Activated CD8-positive, alpha-beta T cell treated with anti-CD3 and anti-CD28 coated beads for 36 hours (primary cell): ENCODE measurements at places on chromosomes 7 and 10.
A peak's percentile ranks its signal among the peaks of the same experiment; 100 is the strongest.

DNA sequence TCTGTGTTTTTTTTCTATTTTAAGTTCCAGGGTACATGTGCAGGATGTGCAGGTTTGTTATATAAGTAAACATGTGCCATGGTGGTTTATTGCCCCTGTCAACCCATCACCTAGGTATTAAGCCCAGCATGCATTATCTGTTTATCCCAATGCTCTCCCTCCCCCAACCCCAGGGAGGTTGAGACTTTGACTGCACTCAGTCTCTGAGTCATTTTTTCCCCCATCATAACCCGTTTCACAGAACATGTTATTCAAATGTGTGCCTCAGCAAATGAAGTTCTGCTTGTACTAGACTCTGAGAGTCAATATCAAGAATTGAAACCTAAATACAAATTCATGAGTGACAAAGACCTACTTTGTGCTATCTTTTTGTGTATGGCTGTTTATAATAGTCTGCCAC is 70.0 kb upstream of the CYP26C1 start:
- DNase-seq = peak; percentile 57

- DNase-seq = no peak
Observed at GRCh38 chr10:63430091-63430998, 35.4 kb downstream of the JMJD1C start.

DNA sequence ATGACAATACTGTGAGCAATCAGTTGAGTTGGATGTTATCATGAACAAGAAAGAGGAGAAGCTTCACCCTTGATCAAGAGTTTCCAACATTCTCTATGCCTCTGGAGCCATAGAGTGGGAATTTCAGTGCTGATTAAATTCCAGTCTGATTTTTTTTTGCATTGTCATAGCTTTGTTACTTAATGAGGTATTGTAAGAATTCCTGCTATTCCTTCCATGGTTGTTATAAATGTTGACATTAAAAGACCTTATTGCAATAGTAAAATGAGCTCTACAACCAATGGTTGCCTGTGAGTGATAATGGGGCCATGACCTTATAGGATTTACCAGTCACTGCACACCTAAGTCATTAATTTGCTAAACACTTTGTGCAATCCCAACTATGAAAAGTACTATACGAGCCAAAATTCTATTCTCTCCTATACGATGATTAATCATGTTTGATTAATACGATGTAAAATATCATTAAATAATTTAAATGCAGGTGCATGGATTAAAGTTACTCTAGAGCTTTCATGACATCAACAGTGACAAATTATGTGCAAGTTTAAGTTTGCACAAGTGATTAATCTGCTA is 353.2 kb upstream of the KLF6 start:
- DNase-seq = no peak

- no peak for DNase-seq
Observed at GRCh38 chr10:70274643-70275042, 9.2 kb downstream of the NPFFR1 start.

DNA sequence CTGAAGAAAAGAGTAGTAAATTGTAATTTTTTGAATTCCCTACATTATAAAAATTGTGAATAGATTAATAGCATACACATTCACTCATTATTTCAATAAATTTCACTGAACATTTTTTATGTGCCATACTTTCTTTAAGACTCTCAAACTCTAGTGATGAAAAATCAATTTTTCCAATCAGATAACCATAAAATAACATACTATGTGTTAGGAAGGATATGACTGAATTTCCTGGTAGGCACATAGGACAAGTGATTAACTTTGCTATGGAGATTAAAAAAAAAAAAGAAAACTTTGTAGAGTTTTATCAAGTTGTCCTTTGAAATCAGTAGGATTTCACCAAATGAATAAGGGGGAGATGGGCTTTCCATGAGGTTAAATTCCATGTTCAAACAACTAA is 1597.3 kb upstream of the LRRTM3 start:
- DNase-seq = no peak

GRCh38 chr7:141359740-141360415 is 191.3 kb upstream of the AGK start:
- DNase-seq = no peak
